ENCODE measurements at places on chromosomes 13 and 19.

GRCh38 chr19:5430237-5430636 is 25.0 kb upstream of the ZNRF4 start:
- no peak for DNase-seq

GRCh38 chr13:82165396-82166174 is 1716.7 kb downstream of the SLITRK1 start:
- DNase-seq, result no peak

DNA sequence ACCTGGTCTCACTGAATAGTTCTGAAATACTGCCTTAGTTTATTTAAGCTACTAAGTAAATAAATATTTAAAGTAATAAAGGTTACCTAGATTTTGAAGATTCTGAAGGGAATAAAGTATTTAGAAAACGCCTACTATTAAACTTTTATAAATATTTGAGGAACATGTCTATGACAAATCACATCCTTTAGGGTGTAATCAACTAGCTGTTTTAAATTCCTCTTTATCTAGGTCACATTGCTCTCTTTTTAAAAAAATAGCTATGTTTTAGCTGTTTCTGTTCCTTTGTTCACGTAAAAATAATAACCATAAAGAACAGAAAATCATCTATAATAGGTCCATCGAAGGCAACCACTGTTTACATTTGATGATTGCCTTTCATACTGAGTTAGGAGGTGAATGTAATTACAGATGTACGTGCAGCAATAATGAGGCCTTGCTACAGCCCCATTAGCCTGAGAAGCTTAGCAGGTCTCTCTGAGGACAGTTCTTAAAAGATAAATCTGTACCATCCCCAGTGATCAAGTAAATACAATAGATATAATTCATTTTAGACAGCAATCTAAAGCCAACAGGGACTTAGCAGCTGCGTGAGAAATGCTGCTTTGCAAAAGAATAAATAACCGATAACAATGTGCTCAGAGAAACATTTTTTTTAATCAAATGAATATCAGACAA is 449.5 kb downstream of the LIG4 start:
- no peak for DNase-seq

DNA sequence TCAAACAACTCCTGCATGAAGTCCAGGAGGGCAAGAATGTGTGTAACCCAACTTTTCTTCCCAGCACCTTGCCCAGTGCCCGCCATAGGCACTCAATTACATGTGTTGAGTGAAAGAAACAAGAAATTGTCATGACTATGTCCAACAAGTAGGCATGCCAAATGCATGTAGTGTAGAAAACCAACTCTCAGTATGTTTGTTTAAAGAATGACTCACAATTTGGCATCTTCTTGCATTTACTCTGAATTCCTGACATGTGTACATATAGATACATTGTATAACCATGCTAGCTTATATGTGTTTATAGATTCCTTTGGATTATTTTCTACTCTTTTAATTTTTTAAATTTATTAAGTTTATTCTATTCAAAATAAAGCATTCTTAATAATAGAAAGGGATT is 305.0 kb downstream of the EFNB2 start:
- no peak for DNase-seq

DNA sequence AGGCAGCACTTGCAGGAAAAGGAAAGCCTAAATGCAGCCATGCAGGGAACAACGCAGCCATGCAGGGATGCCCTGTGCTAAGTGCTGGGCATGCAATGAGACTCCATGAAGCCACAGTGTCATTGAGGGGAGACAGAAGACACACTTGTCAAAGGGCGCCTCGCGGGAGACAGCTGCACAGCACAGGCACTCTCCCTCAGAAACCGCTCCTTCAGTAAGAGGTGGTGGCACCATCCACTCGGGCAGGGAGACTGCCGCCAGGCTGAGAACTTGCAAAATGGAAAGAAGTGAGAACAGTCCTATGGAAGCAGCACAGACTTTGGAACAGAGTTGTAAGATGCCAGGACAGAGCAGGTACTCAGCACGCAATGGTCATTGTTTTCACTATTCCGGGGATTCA is 51.1 kb downstream of the GGACT start:
- no peak for DNase-seq

- DNase-seq, result no peak
Measured at GRCh38 chr19:16141043-16141442, 2.4 kb upstream of the HSH2D start.

DNA sequence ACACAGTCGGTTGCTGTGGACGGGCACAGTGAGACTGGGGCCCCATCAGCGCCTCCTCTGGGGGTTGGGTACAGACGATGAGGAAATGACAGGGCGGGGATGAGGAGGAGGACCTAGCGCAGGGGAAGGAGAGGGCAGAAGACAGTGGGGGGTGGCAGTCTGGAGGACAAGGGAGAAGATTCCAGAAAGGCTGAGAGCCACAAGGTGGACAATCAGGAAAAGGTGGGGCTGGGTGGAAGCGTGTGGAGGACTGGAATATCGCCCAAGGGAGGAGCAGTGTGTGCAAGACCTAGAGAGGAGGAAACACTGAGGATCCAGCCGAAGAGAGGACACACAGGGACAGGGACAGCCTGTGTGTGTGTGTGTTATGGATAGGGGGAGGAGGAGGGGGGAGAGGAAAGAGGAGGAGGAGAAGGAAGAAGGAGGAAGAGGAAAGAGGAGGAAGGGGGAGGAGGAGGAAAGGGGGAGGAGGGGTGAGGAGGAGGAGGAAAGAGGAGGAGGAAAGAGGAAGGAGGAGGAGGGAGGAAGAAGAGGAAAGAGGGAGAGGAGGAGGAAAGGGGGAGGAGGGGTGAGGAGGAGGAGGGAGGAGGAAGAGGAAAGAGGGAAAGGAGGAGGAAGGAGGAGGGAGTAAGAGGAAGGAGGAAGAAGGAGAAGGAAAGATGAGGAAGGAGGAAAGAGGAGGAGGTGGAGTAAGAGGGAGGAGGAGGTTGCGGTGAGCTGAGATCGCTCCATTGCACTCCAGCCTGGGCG is 15.8 kb upstream of the GARIN5A start:
- DNase-seq, result no peak

GRCh38 chr13:44158098-44158521 is 215.5 kb upstream of the SERP2 start:
- no peak for DNase-seq

DNA sequence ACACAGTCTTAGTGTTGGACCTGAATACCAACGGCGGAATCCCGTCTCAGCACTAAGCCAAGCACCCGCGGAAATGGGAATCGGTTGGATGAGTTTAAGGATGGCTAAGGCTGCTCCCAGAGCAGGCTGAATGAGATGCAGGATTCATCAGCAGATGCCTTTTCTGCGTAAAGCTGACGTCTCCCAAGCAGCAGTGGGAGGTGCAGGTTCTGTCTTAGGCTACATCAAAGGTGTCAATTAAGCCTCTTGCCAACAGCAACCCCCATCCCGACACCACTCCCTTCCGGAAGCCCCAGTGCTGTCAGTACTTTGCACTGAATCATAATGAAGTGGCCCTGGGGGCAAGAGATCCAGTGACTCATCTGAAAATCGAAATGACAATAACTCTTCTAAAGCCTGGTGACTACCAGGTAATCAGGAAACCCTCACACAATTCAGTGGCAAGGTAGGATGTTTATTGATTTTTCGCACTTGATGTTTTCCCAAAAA is 275.6 kb downstream of the DCLK1 start:
- DNase-seq, result peak; percentile 89

- no peak for DNase-seq
Measured at GRCh38 chr19:46783670-46784069, 4.7 kb downstream of the SLC1A5 start.

GRCh38 chr13:79658333-79658975 is 177.5 kb downstream of the NDFIP2 start:
- DNase-seq, result no peak

DNA sequence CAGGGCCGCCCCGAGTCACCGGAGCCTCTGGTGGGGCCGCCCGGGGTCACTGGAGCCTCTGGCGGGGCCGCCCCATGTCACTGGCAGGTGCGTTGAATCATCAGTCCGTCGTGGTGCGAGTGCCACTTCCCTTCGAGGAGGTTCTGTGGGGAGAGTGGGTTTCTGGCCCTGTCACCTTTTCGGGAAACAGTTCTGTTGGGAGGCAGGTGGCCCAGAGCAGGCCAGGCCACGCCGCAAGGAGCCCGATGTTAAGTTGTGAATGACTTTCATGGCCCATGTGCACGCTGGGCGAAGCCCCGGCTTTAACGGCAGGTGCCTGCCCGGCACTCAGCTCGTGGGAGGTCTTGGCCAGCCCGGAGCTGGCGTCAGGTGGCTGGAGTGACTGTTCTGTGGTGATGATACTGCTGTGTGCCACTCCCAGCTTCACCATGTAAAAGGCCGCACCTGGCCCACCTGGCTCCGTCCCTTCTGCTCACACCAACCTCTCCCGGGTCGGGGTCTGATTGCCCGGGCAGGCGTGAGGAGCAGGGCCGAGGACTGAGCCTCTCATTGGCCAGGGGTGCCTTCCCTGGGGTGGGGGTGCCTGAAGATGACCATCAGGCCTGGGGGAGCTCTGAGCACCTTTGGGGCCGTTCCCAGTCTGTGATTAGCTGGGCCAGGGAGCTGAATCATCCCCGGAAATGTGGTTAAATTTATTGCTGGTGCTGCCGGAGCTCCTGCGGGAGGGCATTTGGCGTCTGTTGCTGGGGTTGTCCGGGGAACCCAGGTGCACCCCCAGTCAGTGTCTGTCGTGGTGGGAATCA is 29.2 kb downstream of the CSNK1G2 start:
- no peak for DNase-seq

GRCh38 chr13:37716420-37717195 is 118.0 kb upstream of the POSTN start:
- DNase-seq, result no peak

- no peak for DNase-seq
Measured at GRCh38 chr13:35979361-35979951, 151.7 kb downstream of the DCLK1 start.

DNA sequence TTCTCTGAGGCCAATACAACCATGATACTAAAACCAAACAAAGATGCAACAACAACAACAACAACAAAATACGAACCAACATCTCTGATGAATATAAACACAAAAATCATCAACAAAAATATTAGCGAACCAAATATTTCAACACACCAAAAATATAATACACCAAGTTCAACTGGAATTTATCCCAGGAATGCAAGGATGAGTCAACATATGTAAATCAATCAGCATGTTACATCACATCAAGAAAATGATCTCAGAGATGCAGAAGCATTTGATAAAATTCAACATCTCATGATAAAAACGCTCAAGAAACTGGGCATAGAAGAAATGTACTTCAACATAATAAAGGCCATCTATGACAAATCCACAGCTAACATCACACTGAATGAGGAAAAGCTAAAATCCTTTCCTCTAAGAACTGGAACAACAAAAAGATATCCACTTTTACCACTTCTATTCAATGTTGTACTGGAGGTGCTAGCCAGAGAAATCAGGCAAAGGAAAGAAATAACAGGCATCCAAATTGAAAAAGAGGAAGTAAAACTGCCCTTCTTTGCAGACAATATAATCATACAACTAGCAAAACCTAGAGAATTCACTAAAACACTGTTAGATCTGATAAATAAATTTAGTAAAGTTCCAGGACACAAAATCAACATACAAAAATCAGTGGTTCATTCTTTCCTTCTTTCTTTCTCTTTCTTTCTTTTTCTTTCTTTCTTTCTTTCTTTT is 2448.7 kb upstream of the PCDH20 start:
- no peak for DNase-seq

DNA sequence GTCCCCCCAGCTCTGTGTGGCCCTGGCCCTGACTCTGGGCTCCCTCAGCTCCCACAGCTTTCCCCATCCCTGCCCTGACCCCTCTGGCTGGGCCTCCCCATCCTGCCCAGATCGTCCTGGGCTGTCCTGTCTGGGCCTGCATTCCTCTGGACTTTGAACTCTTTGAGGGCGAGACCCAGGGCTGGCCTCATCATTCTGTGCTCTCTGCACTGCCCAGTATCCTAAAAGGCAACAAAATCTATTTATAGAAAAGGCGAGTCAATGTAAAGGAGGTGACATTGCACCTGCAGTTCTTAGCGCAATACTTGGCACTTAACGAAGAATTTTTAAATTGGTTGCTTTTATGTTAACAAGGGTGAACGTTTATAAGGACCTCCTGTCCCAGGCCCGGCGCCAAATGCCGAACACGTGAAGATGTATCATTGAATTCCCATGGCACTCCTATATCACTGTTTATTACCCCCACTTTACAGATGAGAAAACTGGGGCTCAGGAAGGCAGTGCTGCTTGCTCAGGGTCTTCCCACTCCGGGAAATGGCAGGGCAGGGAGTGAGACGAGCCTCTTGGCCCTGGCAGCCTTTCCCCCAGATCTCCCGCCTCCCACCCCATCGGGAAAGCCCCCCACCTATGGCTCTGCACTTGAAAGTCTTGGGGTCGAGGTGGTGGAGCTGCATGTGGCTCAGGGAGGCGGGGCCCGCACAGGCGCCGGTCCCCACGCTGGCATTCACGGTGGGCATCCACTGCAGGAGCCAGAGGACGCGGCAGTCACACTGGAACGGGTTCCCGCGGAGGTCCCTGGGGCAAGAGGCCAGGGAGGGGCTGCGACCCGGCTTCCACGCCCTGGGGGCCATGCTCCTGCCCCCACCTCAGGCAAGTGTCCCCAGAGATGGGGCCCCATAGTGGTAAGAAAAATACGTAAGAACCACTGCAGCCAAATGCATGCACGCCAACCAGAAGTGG is 3.8 kb downstream of the LGI4 start:
- no peak for DNase-seq

DNA sequence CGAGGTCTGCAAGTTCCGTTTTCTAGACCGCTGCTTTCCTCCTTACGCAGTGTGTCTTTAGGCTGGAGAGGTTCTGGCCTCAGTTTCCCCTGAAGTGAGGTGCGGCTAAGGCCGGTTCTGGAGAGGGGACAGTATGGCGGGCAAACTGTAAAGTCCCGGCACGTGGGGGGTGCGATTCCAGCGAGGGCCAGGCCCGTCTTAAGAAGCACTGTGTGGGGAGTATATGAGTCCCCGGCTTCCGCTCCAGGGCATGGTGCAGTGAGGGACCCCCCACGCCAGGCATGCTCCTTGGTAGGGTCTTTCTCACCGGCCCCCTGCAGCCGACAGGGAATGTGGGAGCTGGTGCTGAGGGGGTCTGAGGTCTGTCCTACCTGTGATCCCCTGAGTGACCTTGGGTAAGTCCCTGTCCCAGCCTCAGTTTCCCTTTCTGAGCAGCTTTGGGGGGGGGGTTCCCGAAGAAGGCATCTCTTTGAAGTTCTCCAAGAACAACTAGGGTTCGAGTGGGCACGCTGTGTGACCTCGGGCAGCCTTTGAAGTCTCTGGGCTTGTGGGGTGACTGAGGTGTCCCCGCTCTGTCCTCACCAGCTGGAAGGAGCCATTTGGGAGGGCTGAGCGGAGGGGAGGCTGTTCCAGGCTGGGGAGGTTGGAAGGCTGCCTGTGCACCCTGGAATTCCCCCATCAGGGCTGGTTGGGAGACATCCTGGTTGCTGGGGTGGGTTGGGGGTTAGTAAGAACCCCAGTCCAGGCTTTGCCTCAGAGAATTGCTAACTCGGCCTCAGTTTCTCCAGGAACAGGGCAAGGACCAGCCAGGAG is 1.5 kb downstream of the NFIC start:
- no peak for DNase-seq

All from NT2/D1 (cell line).